ENCODE measurements at places on chromosomes 6 and 20.

DNA sequence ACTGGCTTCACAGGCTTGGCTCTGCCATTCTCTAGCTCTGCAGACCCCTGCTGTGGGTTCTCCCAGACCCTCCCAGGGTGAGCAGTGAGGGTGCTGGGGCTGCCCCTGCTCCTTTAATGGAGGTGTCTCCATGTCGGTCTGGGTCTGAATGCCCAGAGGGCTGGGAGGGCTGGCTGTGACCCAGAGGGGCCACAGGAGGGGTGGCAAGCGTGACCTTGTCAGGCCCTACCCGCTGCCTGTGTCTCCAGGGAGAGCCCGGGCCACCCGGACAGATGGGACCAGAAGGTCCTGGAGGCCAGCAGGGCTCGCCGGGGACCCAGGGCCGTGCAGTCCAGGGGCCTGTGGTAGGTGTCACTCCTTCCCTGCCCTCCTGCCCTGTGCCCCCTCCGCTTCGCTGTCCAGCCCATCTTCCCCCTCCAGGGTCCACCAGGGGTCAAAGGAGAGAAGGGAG lies 32.1 kb downstream of the COL20A1 start:
- DNase-seq = no peak

- no peak for DNase-seq
These were observed 11.0 kb upstream of the NOL7 start for GRCh38 chr6:13604135-13604534.

DNA sequence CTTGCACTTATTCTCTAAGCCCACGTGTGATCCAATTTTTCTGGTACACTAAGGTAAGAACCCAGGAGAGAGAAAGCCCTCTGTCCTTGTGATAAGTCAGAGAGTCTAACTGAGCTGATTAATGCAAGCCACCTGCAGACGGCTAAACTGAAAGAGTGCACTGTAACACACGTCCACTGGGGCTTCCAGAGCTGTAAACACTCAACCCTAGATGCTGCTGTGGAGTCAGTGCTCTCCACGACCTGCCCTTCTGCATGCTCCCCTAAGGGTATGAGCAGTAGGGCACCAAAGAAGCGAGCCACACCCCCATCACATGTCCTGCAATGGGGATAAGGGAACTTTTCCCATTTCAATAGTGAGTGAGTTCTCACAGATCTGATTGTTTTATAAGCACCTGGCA lies 55.7 kb downstream of the TXLNB start:
- DNase-seq = no peak

- peak; percentile 10 for DNase-seq
These were observed 150.8 kb downstream of the TMEM200A start for GRCh38 chr6:130516604-130517003.

GRCh38 chr6:119179842-119180241 lies 101.4 kb upstream of the FAM184A start:
- no peak for DNase-seq

Measured in stimulated activated CD4-positive, alpha-beta T cell treated with anti-CD3 and anti-CD28 coated beads, Interleukin-4, amount 100 ng/mL, for 24 hours (primary cell).